Epithelial cell of proximal tubule (primary cell): ENCODE measurements at places on chromosomes 12 and 14.

DNA sequence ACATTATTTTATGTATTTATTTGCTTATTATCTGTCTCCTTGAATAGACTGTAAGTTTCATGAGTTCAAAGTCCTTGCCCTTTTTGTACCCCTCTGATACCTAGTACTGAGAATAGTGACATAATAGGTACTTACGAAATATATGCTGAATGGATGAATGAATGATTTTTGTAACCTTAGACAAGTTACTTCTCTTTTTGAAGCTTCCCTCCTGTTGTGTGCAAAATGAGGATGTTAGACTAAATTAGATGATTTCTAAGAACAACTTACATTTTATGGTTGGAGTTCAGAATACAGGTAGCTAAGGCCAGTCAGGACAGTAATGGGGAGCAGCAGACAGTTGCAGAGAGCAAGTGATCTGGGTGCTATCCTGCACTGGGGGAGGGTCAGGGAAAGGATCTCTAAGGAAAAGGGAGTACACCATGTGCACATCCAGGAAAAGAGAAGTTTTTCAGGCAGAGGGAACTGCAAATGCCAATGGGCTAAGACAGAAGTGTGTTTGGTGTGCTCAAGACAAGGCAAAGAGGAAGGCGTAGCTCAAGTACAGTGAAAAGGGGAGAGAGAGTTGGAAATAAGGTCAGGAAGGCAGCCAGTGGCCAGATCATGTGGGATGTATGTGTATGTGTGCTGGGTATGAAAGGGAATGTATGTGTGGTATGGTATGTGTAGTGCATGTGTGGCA, 59.4 kb upstream of the AMIGO2 start:
- DNase-seq, result no peak

- DNase-seq, result no peak
Observed at GRCh38 chr14:60753264-60754119, 18.9 kb downstream of the MNAT1 start.

DNA sequence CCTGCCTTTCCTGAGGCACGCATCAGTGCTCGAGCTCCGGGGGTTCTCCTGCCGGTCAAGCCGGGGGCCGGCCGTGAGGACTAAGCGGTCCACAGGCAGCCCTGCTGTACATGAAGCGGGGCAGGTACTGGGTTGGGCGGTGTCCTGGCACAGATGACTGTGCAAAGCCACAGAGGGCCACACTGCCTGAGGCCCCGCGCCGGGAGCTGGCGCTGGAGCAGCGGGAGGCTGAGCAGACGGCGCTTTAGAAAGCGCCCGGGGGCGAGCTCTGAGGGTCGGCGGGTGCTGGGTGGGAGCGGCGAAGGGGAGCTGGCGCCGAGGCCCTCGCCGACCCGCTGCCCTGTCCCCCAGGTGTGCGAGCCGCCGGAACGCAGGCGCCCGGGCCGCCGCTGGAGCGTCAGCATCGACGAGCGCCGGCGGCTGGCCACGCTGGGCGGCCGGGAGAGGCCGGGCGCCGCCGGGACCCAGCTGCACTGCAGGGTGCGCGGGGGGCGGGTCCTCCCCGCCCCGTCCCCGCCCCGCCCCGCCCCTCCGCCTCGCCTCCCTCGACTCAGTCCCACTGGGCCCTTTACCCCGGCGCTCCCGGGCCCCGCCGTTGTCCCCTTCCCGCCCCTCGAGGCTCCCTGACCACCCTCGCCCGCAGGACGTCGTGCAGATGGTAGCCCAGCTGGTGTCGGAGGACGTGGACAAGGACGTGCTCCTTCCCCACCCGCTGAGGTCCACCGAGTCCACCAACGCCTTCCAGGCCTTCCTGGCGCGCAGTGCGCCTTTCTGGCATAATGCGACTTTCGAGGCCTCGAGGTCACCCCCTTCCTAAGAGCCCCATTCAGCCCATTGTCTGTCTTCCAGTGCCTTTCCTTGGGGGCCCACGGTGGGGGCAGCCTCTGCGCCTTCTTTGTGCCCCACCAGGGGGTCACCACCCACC, 8.3 kb upstream of the MTA1 start:
- DNase-seq, result no peak

GRCh38 chr14:101600336-101600890, 39.1 kb downstream of the DIO3 start:
- DNase-seq, result no peak

GRCh38 chr12:40106202-40106533, 287 bp upstream of the SLC2A13 start:
- DNase-seq, result no peak

DNA sequence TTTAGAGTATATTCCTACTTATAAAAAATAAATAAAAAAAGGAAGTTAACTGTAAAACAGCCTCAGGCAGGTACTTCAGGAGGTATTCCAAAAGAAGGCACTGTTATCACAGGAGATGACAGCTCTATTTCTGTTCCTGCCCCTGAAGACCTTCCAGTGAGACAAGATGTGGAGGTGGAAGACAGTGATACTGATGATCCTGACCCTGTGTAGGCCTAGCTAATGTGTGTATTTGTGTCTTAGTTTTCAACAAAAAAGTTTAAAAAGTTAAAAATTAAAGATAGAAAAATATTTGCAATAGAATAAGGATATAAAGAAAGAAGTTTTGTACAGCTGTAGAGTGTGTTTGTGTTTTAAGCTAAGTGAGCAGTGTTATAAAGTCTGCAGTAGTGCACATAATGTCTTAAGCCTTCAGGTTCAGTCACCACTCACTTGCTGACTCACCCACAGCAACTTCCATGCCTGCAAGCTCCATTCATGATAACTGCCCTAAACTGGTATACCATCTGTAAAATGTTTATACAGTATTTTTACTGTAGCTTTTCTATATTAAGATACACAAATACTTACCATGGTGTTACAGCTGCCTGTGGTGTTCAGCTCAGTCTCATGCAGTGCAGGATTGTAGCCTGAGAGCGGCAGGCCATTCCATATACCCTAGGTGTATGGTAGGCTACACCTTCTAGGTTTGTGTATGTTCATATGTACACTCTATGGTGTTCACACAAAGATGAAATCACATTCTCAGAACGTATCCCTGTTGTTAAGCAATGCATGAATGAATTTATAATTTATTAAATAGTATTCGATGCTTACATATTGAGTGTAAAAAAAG, 121.1 kb downstream of the ANO6 start:
- DNase-seq, result no peak

DNA sequence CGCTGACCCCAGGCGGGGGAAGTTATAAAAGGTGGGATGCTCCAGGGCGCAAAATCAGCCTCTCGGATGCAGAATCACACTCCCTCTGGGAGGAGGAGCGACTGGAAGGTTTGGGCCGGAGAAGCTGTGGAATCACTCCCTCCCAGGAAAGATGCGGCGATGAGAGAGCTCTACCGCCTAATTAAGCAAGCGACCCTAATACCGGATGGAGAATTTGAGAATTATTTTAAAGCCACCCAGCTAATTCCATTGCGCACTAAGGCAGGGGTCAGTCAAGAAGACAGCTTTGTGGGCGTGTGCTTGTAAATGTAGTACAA, 1.9 kb downstream of the COL2A1 start:
- DNase-seq, result no peak

DNA sequence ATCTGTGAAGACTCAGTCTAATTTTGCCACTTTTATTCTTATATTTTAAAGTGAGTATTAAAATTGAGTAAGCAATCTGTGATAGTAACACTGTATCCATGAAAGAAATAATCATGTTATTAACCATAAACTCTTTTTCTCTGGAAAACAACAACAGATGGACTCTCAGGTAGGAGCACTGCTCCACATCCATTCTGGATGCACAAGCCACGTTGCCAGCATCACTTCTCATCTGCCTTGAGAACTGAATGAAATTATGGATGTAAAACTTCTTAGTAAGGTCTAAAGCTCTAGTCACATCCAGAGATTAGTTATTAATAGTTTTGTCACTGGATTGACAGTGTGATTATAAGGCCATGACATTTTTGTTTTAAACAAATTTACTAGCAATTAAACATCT, 489.1 kb upstream of the SYT1 start:
- no peak for DNase-seq

GRCh38 chr12:40903040-40903439, 210.8 kb downstream of the CNTN1 start:
- DNase-seq, result no peak

- DNase-seq, result no peak
Observed at GRCh38 chr12:109264095-109264942, 44.8 kb downstream of the FOXN4 start.

DNA sequence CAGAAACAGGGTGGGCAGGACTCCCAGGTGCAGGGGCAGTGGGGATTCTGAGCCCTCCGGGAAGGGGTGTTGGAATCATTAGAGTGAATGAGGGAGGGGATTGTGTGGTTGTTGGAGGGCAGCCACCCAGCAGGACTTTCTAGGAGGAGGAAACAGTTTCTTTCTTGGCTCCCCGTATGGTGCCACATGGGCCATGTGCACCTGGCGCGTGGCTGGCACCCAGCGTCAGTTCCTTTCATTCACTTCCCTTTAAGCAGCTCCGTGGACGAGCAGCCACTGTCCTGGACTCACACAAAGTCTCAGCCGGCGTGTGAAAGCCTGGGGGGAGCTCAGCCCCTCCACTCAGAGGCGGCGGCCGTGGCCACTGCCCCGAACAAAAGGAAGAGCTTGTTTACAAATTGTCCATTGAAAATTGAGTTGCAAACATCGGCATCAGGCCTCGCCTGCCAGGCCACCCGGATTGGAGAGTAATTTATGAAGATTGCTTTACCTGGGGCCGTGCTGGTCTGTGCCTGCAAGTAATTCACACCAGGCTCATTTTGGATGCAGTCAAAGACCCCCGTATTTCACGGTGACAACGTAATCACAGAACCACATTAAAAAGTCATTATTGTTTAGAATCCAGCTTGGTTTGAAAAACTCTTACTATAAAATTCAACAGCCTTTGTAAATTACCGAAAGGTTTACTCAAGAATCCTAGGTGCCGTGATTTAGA, 101.7 kb upstream of the C14orf180 start:
- no peak for DNase-seq

- DNase-seq, result no peak
Observed at GRCh38 chr12:76308866-76309265, 39.3 kb downstream of the BBS10 start.

GRCh38 chr14:87566991-87567390, 426.0 kb downstream of the GALC start:
- no peak for DNase-seq

- DNase-seq, result no peak
Observed at GRCh38 chr12:89349814-89350213, 2.5 kb downstream of the DUSP6 start.

DNA sequence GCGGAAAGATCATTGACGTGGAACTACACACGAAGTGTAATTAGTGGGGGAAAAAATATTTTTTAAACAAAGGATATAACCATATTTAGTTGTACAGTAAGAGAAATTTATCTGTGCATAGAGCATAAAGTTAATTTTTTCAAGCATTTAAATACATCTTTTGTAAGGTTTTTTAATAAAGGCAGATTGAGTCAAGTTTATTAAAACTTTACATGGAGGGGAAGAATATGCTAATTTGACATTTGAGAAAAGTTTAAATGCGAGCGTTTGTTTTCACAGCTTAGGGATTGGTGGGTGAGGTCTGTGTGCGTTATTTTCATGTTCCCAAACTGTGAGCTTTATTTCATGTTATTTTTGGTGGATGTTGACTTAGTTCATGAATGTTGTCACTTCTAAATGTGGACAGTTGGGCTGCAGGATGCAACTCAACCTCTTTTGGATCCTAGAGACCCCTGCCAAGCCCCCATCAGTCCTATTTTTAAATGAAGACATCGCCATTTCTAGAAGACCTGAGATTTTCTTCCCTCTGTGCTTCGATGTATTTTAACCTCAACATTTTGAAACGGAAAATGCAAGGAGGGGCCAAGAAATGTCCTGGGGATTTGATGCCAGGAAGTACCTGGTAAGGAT, 32.3 kb downstream of the BRI3BP start:
- no peak for DNase-seq

- peak; percentile 22 for DNase-seq
Observed at GRCh38 chr12:58877243-58877743, 43.0 kb downstream of the LRIG3 start.
